ENCODE measurements at places on chromosomes 3 and 15.

GRCh38 chr3:141796889-141797781 is 33.9 kb downstream of the GRK7 start:
- DNase-seq: peak; percentile 53

DNA sequence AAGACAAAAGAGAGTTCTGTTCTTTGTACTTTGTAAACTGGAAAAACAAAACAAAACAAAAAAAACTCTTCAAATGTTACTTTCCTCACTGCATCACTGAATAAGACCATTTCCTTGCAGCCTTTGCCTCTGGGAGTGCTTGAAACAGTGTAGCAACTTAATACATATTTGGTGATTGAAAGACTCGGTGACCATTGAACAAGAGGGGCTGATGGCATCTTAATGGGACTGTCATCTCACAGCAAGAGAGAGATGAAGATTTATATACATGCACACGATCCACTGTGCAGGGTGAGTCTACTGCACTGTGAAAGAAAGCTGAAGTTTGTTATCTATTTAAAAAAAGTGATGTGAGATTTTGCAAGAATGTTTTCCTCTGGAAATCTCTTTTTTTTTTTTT is 111.9 kb upstream of the KLHL25 start:
- DNase-seq: no peak

DNA sequence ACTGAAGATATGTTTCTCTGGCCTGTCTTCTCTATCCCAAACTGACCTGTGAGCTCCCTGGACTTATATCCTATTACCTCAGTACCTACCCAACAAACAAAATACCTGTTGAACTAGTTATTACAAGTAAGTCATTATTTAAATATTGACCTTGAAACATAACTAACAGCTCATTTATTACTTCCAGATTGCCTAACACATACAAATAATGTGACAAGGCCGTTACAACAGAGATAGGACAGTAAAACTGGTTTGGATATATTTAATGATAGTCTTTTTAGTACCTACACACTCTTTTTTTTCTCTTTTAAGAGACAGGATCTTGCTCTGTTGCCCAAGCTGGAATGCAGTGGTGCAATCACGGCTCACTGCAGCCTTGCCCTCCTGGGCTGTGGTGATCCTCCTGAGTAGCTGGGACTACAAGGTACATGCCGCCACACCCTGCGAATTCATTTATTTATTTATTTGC is 145.0 kb downstream of the ADAM10 start:
- DNase-seq: no peak

DNA sequence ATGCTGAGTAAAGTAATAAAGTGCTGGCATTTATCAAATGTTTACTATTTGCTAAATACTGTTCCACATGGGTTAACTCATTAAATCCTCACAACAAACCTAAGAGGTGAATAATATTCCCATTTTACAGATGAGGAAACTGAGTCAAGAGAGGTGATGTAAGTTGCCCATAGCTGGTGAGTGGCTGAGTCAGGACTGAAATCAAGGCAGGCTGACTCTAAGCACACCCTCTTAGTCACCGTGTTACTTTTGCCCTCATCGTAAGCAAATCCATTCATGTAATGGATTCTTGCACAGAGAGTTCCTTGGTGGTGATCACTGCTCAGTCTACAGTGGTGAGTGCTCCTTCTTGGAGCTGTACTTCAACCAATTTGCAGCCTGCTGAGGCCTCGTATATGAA is 28.9 kb upstream of the PTX3 start:
- DNase-seq: peak; percentile 16

DNA sequence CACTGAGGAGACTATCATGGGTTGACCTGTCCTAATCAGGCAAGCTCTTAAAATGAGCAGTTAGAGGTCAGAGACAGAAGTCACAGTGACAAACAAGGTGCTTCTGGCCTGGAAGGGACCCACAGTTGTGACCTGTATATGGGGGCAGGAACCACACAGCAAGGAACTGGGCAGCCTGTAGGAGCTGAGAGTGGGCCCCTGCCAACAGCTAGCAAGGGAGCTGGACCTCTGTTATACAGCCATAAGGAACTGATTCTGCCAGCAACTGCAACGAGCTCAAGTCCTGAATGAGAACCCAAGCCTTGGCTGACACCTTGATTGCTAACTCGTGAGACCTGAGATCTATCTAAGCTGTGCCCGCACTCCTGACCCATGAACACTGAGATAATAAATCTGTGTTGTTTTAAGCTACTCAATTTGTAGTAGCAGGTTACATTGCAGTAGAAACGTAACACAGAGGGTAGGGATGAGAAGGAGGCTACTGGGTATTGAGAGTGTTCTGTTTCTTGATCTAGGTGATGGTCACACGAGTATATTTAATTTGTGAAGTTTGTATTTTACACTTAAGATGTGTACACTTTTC is 44.5 kb upstream of the MAGI1 start:
- no peak for DNase-seq

DNA sequence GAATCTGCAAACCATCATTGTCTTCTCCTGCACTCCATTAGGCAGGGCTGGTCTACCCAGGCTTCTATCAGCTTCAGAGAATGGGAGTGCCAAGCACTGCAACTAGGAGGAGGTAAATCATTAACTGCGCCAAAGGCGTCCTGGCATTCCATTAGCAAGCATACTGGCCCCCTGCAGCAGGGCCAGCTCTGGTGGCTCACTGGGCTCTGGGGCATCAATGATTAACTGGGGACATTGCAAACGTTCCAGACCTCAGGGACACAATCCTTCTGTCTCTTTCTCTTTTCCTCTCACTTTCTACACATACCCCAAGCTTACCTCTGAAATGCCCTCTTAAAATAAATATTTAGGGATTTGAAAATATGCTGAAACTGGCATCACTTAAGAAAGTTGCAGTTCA is 129.0 kb downstream of the MYLK start:
- DNase-seq: no peak

DNA sequence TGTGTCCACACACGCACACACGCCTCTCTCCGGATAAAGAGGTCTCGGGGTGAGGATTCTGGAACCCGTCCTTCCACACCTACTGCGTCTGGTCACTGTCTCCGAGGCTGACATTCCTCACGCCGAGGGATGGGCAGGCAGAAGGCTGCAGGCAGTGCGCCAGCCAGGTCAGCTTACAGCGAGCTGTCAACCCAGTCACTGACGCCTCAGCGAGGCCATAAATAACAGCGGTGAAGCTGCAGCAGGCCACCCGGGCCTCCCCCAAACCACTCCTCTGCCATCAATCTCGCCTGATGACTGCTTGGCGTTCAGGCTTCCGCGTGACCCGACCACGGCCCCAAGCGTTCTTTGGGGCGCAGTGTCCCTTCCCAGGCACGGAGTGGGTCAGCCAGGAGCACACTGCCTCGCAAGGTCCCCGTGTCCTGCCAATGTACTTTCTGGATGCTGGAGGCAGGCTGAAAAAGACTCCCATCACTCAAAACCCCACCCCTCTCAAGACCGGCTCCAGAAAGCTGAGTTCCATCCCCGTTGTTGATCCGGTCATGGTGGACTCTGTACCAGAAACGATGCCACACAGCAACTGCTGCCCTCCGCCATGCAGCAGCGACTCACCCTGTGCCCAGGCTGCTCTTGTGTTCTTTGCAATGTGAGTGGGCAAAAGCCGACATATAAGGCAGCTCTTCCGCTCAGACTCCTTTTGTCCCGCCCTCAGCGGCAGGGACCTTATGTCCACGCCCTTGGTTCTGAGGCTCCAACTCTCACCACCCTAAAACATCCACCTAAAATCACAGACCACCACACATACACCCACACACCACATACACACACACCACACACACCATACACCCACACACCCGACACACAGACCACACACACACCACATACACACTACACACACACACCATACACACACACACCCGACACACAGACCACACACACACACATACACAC is 27.1 kb downstream of the CPN2 start:
- DNase-seq: peak; percentile 88

DNA sequence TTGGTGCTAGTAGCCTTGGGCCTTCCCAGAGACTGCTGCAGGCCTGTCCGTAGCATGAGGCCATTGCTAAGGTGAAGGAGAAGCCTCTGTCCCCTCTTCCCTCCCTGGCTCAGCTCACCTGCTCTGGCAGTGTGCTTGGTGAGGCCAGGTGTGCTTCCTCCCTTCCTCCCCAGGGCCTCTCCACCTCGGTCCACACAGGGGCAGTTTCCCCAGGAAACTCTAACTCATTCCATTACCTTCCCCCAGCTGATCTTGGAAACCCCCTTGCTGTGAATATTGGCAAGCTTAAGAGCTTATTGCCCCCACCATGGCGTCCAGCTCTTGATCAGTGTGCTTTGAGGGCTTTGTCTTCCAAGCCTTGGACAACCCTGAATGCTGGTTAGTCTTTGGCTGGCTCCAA is 52.7 kb downstream of the ZNF445 start:
- no peak for DNase-seq

DNA sequence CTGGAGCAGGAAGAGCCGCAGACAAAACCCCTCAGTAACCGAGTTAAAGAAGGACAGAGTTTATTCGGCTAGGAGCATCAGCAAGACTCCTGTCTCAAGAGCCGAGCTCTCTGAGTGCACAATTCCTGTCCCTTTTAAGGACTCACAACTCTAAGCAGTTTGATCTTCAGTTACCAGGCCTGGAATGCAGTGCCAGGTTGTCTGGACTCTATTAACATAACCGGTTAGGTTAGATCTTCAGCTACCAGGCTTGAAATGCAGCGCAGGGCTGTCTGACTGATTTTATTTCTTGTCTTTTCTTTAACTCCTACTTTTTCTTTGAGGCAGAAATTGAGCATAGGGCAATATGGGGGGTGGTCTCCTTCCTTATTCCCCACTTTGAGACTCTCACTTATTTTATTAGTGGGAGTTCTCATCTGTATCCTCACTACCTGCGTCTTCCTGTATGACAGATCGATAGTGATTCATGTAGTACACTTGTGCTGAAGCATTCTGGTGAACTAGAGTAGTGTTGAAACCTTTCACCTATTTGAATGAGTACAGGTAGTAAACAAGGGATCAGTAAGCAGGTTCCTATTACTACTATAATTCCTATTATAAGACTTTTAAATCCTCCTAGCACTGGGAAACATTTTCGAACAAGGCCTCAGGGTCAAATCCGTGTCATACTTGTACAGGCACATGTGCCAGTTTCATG is 325.0 kb downstream of the CGGBP1 start:
- DNase-seq: no peak

DNA sequence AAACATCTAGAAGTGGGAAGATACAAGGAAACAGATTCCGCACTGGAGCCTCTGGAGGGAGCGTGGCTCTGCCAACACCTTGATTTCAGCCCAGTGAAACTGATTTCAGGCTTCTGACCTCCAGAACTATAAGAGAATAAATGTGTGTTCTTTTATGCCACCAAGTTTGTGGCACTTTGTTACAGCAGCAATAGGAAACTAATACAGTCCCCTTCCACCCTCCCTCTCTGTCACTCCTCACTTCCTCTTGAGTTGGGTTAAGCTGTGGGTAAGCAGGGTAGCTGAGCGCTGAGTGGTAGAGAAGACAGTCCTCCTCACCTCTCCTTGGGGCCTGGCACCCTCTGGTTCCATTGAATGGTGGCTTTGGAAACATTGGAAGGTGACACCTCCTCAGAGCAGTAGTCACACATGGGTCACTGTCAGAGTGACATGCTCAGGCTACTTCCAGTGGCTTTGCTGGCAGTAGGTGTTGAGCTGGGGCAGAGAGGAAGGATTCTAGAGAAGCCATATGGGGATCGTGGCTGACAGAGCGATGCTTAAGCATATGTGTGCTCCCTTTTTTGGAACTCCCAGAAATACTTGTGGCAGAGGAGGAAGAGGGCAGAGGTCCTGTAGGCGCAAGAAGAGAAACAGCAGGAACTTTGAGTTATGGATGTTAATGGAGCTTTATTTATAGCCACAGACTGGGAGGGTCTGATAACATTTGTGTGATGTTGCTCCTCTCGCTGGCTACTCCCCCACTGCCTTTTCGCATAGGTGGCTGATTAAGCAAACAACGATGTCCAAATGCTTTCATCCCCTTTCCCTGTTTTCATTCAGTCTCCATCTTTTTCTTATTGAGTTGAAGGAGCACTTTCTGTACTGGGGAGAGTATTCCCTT is 14.8 kb upstream of the HCN4 start:
- no peak for DNase-seq

- peak; percentile 95 for DNase-seq
Observed at GRCh38 chr3:159854500-159855124, 134.0 kb upstream of the IL12A start.

GRCh38 chr3:111989061-111989678 is 9.6 kb upstream of the TAGLN3 start:
- peak; percentile 63 for DNase-seq

DNA sequence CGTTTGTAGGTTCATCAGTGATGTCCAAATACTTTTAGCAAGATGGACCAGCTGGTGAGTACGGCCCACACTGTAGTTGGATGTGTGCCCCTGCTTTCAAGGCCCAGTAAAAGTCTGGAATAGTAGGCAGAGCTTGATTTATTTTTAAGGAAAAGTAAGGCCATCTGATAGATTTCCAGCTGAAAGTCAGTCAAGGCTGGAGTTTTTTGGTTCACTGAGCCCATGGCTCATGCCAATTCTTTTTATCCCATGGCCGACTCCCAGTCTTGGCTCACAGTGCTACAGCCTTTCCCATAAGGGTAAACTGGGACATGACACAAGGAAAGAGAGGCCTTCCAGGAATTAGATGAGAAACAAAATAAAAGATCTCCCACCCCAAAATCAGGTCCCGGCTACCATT is 13.5 kb downstream of the CCDC80 start:
- no peak for DNase-seq

DNA sequence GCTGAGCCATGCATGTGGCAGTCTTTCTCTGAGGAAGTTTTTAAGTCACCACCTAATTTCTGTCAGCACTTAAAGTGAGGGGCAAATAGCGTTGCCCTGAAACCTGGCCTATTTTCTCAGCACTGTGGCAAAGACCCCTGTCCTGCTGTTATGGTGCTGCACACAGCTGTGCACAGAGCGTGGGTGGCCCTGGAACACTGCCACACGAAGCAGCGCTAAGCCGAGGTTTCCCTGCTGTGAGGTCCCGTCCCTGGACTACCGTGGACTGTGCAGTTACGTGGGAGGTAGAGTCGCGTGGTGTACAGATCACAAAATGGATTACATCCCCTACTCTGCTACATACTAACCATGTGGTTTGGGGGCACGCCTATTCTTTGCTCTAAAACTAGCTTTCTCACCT is 101.6 kb upstream of the NR2E3 start:
- no peak for DNase-seq

DNA sequence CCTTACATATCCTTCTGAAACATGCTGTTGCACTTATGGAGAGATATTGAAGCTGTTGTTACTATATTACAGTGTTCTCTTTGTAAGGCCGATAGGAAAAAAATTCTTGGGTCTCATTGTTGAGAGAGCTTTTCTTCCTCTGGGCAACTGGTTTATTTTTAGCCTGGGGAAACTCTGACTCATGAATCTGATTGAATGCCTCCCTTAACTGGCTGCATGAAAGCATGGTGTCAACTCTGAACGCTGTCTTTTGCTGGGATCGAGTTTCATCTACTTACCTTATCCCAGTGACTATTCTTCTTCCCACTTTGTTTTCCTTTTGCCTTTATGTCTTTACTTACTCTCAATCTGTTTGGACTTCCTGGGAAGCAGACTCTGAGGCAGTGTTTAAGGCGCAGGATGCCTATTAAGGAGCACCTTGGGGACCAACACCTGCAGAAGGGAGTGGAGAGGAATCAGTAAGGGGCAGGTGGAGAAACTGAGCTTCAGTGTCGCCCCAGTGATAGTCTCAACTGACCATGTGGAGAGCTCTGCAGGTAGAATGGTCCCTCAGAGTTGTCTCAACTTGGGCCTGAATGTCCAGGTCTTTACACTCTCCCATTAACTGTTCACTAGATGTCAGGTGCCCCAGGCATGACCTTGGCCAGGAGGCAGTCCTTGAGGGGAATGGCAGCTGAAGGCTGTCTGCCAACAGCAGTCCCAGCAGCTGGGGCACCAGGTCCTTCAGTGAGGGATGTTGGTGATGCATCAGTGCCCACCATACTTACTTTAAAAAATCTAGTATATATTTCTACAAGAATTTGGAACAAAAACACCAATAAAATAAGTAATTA is 88.9 kb upstream of the CCNL1 start:
- peak; percentile 94 for DNase-seq

All from fibroblast of skin of right biceps (primary cell).